ENCODE measurements at places on chromosomes 1 and 21.
A peak's percentile ranks its signal among the peaks of the same experiment; 100 is the strongest.

- no peak for DNase-seq
Measured at GRCh38 chr1:88946861-88947260, 45.6 kb downstream of the KYAT3 start.

- DNase-seq = no peak
Measured at GRCh38 chr1:85314726-85315125, 38.3 kb upstream of the BCL10 start.

DNA sequence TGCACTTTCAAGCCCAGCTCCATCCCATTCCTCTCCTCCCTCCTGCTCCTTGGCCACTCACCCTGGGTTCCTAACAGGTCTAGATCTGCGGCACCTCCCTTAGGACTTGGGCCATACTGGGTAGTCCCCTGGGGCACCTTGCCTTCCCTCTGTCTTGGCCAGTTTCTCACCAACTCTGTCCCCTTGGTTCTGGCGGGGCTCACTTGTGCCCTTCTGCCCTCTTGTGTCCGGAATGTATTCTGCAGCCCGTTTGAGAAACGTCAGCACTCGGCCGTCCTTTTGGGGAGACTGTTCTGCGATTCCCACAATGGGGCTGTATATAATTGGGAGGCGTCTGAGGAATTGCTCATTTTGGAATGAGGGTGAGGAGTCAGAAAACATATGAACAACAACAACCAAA lies 162.4 kb downstream of the ZSCAN20 start:
- peak; percentile 18 for DNase-seq

GRCh38 chr1:196466654-196467053 lies 141.6 kb downstream of the KCNT2 start:
- DNase-seq = no peak

- no peak for DNase-seq
Measured at GRCh38 chr21:45228171-45228641, 59.5 kb downstream of the POFUT2 start.

GRCh38 chr1:151934048-151934493 lies 24.8 kb upstream of the THEM4 start:
- no peak for DNase-seq

DNA sequence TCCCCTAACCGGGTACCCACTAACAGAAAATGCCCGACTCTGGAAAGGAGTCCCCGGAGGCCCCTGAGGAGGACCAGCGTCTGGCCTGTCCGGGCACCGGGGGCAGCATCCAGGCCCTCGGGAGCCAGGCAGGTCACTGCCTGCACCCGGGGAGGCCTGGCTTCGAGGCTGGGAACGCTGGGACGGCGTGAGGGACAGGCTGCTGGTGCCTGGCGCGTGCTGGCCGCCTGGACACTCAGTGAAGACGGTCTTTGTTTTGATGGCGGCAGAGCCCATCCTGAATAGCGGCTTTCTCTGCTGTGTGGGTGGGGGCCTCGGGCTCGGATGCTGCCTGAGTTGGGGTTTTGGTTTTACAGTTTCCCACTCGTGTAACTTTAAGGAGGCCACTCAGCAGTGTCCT lies 37.6 kb downstream of the PRKCZ start:
- no peak for DNase-seq

GRCh38 chr1:19426294-19427086 lies 58.8 kb downstream of the CAPZB start:
- DNase-seq = no peak

- no peak for DNase-seq
Measured at GRCh38 chr21:44893948-44894656, 20.6 kb upstream of the PTTG1IP start.

- no peak for DNase-seq
Measured at GRCh38 chr1:53807916-53808315, 30.2 kb downstream of the NDC1 start.

DNA sequence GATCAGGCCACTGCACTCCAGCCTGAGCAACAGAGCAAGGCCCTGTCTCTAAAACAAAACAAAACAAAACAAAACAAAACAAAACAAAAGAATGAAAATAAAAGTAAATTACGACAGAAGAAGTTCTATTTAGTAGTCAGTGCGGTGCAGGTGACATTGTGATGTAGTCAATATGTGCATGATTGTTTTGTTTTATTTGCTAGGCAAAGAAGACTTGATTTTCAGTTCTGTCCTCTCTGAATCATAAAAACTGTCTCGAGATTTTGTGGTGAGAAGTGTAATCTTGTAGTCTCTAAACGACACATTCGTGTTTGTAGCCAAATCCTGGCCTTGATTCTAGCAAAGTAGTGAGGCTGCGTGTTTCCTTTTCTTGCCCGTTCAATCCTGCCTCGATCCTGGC lies 23.5 kb downstream of the PEX14 start:
- no peak for DNase-seq

DNA sequence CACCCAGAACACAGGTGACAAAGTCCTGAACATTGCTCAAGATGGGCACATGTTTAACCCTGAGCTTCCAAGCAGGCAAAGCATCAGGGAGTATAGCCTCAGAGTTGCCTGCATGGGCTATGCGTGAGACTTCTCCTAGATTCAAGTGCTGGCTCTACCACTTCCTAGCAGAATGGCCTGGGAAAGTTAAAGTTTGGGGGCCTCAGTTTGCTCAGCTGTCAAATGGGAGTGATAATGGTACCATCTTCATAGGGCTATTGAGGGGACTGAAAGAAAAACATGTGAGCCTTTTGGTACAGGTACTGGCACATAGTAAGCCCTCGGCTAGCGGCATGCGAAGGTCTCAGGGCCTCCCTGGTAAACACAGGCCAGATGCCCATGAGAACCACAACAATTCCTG lies 28.0 kb upstream of the SMIM12 start:
- no peak for DNase-seq

DNA sequence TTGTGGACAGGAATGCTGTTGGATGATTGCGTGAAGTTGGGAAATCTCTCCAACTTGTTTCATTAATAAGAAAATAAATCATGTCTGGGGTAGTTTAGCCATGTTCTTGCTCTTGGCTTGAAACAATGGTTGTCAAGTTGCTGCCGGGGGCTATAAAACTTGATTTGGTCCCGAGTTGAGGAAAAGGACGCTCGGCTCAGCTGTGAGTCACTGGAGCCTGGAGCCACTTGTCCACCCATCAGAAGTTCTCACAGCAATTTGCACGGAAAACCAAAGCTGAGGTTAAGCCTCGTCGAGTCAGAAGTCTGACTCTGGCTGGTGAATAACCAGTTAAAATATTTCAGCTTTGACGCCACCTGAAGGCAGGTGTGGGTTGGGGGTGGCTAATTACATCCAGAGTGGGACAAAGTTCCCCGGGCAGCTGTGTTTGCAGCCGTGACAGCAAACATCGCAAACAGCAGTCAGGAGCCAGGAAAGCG lies 19.7 kb upstream of the RIPK4 start:
- no peak for DNase-seq

- DNase-seq = no peak
Measured at GRCh38 chr1:161223805-161224694, 622 bp upstream of the APOA2 start.

- no peak for DNase-seq
Measured at GRCh38 chr1:67970088-67970487, 80.3 kb downstream of the DIRAS3 start.

DNA sequence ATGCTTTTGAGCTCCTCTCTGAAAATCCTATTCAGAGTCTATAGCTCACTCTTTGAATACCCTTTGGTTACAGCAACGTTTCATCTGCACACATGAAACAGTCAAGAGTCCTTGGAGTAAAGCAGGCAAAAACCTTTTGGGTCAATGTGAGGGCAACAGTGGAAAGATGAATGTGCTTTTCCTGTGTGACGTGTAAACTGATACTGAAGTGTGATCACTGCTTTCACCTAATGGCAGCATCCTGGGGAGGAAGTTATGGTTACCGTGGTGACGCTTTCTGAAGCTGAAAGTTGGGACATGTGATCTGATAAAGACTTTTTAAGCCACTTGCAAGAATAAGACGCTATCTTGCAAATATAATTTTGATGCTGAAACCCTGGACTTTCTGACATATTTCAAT lies 160.0 kb downstream of the SEC16B start:
- DNase-seq = no peak

DNA sequence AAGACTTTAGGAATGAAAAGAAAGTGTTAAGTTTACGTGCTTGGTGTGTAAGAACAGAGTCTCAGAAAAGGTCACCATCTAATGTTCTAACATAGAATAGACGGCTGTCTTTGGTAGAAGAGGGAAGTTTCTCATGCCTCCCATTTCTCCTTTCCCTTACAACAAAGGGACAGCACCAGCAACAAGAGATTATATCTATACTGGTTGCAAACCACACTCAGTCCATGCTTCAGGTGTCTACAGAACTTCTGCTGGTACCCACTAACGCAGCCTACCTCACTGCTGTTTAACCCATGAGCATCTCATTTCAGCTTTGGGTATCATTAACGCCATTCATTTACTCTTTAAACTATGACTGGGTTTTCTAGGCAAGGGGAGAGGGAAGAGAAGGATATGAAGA lies 9.2 kb upstream of the ITPKB start:
- DNase-seq = no peak

DNA sequence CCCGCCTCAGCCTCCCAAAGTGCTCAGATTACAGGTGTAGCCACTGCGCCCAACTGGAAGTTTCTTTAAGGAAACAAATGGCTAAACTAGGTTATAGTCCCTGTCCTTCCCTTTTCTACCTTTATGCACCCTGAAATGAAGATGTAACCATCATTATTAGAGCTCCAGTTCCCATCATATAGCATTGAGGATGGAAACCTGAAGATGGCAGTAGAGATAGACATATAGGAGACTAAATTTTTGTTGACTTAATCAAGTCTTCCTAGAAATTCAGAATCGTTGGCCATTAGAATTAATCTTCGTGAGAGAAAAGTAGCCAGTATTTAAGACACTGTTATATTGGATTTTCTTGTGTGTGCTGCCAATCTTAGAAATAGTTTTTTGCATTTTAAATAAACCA lies 1016.3 kb upstream of the NCAM2 start:
- no peak for DNase-seq

DNA sequence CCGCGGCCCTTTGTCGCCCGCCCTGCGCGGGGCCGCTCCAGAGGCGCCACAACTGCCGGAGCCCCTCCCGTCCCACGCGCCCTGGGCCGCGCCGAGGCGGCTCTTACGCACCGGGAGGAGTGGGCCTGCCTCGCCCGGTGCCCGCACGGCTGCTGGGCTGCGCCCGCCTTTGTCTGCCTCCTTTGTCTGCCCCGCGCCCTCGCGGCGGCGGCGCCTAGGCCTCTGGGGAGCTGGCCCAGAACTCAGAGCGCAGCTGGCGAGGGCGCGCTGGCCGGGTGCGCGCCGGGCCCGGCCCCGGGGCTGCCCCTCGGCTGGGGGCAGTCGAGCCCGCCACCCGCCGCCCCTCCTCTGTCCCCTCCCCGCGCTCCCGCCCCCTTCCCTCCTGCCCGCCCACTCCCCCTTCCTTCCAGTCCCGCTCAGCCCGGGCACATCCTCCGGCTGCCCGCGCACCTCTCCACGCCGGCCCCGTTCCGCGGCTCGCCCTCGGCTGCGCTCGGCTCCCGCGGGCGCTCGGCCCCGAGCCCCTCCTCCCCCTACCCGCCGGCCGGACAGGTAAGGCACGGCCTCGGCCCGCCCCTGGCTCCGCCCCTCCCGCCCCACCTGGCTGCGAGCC lies at the start of gene DRAXIN:
DRAXIN (plus strand) TSS at position 409 of the 613 bp plus-strand sequence. CDS start 14,549 bp downstream, outside the sequence.
- DNase-seq = no peak

GRCh38 chr1:204503122-204503912 lies 8.7 kb upstream of the PIK3C2B start:
- DNase-seq = no peak

DNA sequence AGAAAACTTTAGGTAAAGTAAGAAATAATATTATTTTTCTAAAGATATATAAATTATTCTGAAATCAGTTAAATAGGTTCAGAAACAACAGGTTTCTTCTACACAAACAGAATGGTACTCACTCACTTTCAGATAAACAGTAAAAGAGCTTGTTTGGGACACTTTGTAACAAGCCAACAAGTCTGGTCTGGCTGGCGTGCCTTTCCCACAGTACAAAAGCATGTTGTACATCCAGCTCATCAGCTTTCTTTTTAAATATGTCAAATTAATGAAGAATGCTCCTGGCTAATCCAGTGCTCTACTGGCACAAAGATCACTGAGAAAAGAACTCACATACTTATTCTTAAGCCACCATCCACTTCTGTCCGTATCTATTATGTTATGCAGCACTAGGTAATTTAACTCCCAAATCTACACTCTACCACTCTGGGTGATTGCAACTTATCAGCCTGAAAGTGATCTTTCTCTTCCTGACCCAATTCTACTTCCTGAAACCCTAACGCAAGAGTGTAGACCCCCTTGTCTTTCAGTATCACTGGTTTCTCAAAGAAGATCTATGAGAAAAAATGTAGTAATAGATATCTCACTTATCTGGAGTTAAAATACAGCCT lies 32.6 kb downstream of the TRIT1 start:
- no peak for DNase-seq

DNA sequence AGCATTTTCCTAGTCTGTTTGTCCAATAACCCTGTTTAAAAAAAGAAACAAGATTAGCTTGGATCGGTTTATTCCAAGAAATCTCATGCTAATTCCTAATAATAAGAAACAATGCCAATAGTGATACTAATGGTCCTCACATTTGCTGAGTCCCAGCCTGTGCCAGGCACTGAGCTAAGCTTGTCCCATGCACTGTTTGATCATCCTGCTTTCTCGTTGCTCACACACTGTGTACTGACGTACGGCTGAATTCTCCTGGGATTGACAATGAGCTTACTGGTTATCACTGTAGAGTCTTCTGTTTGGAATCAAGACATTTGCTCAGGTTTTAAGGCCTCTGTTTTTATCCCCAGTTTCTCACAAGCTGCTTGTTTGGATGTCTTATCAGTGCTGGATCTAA lies 71.1 kb downstream of the CACNA1E start:
- DNase-seq = no peak
